ENCODE measurements at places on chromosomes 12 and 14. TPM values are rescaled to one million over a fixed set of nuclear protein-coding genes. Genes with fewer than 3 reads are reported as not detected.

Gene SERPINA1
- total RNA-seq: 2.3 TPM

Gene CCDC177
- total RNA-seq: not detected

Gene TXNDC16
- total RNA-seq: 4.2 TPM

Gene PPM1H
- total RNA-seq: 5.0 TPM

Gene ZDHHC22
- not detected for total RNA-seq

DNA sequence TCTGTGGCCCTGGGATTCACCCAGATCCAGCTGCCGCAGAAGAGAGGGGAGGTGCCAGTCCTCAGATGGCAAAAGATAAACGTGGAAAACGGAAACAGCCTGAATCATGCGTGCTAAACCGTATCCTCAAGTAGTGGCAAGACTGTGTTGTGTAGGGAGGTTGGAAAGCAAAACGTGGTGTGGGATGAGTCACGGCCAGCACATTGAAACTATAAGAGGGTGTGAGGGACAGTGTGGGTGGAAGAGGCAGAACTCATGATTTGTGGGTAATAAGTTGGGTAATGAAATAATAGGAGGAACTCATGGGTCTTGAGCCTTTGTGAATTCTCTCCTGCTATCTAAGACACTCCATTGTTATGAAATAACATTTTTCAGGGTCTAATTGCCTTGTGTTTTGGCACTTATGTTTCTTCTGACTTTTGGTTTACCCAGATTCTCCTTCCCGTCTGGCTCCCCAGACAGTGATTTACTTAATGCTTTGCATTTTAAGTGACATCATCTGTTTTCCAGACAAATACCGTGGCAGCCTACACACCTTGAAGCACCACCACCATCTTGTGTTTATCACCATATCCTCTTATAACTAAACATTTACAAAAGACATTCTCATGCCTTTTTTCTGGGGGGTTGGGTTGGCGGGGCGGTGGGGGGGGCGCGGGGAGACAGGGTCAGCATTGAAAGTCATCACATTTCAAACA lies 62.3 kb upstream of the PTCSC3 start:
- no peak for DNase-seq

GRCh38 chr12:68294251-68294650 lies 37.9 kb downstream of the MDM1 start:
- DNase-seq: no peak

- no peak for DNase-seq
Measured at GRCh38 chr12:53225635-53226424, 6.2 kb downstream of the RARG start.

DNA sequence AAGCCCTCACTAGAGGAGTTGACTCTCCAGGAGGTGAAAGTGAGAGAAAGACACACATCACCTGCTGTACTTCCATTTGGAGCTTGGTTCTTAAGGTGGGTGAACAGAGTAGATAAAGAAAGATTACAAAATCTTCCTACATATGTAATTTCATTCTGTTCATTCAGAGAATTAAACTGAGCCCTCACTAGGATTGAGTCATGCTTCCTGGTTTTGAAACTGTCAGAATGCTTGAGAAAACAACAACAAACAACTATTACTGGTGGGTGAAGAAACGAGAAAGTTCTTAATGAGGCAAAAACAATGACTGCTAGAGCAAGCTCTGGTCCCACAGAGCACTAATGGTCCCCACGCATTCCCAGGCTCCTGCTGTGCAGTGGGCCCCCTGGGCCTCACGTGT lies 841.7 kb downstream of the VRK1 start:
- DNase-seq: no peak

All from heart right ventricle (tissue), 16 donors.